ENCODE measurements at places on chromosomes 12 and 14.

DNA sequence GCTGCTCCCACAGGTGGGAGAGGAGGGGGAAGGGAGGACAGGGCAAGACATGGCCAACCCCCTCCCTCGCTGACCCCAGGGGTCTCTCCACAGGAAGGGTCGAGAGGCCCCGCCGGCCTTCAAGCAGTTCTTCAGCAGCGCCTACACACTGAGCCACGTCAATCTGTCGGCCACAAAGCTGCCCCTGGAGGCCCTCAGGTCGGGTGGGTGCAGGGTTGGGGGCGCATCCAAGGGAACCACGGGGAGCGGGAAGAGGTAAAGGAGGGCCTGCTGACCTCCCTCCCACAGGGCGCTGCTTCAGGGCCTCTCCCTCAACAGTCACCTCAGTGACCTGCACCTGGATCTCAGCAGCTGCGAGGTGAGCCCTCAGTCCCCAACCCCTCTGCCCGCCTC, 6.1 kb downstream of the CARMIL3 start:
- no peak for DNase-seq

DNA sequence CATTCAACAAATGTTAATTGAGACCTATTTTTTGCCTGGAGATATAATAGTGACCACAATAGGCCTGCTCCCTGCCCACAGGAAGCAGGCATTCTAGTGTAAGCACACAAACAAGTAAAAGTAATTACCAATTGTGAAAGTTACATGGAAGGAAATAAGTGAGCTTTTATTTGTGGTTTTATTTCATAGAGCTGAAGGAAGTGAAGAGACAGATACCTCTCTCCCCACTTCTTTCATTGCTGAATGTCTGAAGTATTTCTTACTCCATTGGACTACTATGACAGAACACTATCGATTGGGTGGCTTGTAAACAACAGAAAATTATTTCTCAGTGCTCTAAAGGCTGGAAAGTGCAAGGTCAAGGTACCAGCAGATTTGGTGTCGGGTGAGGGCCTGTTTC, 183.5 kb downstream of the PRKCH start:
- no peak for DNase-seq

DNA sequence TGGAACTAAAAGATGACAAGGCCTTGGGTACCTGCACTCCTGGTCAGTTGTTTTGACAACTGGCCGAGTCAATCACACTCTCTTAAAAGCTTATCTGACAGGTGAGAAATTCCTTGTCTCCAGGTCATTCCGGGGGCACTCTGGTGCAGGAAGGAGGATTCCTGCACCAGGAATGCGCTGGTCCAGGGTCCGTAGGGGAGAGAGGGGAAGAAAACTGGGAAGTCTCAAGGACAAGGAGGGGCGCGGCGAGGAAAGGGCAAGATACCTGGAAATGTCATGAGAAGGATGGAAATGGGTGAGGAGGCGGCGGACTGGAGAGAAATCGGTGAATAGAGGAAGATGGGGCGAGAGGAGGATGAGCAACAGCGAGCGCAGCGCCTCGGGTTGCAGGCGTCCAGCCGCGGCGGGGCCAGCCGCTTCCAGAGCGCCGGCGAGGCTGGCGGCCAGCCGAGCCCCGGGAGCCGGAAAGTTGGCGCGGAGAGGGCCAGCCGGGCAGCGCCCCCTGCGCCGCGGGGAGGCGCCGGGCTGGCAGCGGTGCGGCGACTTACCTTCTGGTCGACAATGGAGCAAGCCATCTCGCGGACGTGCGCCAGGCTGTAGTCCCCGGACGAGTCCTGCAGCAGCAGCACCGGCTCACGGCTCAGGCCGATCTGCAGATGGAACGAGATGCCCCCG, 809 bp downstream of the PRKD1 start:
- DNase-seq = no peak

DNA sequence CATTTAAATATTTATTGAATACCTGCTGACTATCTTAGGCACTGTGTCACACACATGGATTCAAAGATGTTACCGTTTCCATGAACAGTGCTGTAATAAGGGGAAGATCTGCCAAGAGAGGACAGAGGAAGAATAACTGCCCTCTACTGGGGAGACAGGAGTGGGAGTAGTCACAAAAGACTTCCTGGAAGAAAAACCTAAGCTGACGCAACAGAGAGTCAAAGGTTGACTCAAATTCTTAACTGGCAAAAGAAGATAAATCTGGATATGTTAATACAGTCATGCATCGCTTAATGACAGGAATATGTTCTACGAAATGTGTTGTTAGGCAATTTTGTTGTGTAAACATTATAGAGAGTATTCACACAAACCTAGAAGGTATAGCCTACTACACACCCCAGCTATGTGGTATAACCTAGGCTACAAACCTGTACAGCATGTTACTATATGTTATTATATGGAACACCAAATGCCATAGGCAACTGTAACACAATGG, 51.5 kb downstream of the DCAF5 start:
- no peak for DNase-seq

DNA sequence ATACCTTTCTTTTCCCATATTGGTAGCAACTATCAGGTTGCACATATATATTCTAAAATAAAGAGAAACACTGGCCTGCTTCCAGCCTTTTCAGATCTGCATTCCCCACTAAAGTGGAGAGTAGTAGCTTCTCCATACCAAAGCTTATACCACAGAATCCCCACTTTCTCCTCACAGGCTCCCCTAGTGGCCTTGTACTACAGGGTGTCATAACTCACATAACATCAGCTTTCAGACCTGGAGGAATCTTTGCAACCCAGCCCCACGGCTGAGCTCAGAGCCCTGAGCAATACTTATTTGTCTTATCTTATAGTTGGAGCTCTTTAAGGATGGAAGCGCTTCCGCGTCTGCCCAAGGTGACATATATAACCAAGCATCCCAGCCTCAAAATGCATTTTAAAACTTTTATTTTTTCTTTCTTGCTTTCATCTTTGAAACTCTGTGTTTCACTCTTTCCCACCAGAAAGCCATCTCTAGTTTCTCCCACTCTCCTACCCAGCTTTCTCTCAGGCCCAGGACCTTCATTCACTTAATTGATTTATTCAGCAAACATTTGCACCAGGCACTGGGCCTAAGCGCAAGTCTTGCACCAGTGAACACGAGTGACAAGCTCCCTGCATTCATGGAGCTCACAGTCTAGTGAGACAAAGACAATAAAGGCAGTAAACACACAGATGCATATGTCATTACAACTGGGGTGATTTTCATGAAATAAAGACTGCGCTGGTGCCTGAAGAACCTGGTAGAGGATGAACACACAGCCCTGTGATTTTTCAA, 254.7 kb downstream of the IPO8 start:
- DNase-seq = no peak

GRCh38 chr14:69484444-69485314, at the start of gene PLEKHD1:
Gene PLEKHD1, plus strand, starts transcription at chr14:69484728. Its CDS starts 238 bp downstream, at chr14:69484966.
- no peak for DNase-seq

DNA sequence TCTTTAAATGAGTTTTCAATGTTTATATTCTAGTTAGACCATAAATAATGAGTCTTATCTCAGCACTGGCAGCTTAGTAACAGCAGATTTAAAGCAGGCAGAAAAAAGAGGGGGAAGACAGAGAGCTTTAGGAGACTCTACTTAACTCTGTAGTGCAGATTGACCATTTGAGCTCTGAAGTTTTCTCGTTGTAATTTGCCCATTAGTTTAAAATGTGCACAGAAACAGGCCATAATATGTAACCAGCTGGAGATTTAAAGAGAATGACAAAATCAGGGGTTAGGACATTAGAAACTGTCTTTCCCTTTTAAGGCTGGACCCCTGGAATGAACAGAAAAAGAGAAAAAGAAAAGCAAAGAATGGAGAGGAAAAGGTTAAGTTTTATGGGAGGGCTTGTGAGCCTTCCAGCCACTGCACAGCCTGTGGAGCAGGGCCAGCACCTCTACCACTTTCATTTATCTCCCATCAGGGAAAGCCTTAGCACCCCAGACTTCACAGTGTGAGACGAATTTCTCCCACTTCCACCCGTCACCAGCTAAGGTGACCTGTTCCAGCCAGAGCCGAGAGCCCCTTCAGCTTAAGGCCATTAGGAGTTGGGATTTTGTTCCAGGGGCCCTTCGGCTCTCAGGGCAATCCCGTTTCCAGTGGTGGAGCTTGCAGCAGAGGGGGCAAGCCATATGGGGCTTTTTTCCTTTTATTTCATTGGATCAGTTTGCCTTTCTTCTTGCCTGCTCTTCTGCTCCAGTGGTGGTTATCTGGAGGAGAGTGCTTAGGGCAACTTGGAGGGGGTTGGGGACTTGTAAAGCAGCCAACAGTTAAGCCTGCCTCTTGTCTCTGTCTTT, 8.0 kb downstream of the IL22 start:
- DNase-seq = no peak

DNA sequence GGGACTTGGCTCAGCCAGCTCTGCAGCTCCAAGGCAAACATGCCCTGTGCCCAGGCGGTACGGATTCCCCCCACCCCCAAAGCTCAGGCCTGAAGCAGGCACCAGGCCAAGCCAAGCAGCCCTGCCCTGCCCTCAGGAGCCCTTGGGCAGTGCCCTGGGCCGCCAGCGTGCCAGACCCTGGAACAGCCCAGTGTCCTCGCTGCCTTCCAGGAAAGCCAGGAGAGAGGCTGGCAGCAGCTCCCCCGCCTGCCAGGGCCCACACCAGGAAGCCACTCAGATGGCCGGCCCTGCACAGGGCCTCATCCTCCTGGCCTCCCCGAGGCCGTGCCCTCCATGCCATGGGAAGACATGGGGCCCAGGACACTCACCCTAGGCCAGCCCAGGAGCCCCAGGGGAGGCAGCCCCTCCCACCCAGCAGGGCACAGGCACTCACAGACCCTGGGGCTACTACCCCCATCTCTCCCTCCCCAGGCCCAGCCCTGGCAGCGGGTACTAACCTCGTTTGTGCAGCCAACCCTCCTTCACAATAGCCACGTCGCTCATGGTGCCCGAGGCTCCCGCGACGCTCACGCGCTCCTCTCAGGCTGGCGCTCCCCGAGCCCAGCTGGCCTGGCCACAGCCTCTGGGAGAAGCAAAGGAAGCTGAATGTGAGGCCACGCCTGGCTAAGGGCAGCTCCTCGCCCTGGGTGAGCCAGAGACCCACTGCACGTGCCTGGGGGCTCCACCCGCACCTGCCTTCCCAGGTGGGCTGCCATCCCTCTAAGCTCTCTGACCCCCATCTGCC, 3.3 kb downstream of the AKT1 start:
- DNase-seq = no peak

GRCh38 chr12:76247026-76247646, 101.1 kb downstream of the BBS10 start:
- no peak for DNase-seq

DNA sequence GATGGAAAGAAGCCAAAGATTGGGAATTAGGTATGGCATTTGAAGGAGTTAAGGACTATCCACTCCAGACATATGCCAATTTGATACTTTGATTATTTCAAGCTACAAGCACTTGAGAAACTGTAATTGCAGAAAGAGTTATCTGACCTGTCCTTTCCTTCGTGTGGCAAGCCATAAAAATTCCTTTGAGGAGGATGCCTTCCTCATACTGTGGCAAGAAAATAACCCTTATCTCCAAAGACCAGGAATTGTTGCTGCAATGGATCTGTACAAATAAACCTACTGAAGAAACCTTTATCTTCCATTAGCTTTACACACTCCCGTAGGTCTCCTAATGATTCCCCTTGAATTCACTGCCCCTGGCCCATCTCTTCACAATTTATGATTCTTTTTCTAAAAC, 165.1 kb upstream of the AMIGO2 start:
- DNase-seq = no peak

- no peak for DNase-seq
These were observed 87.6 kb downstream of the SLC15A5 start for GRCh38 chr12:16189849-16190248.

- no peak for DNase-seq
These were observed 113.1 kb downstream of the TTC6 start for GRCh38 chr14:37708481-37708880.

GRCh38 chr14:101635749-101636560, 74.7 kb downstream of the DIO3 start:
- DNase-seq = no peak

- no peak for DNase-seq
These were observed 219.5 kb upstream of the FKBP4 start for GRCh38 chr12:2575245-2575644.

GRCh38 chr12:103457471-103457870, 38.3 kb downstream of the C12orf42 start:
- DNase-seq = no peak

DNA sequence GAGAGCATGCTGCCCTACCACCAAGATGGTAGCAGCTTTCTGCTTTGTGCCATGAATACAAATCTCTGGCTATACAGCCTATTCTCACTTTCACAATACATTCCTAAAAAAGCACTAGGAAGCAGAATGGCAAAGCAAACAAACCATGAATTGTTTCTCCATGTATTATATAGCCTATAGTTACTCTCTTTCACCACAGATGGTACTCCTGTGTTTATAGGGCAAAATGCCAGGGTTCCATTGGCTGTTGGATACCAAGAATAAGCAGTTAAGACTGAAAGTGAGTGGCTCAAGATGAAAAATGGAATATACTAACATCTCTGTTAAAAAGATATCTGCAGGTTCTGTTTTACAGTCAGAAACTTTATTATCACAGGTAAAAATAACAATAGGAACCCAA, 11.1 kb downstream of the ARF3 start:
- DNase-seq = no peak

- DNase-seq = no peak
These were observed 48.1 kb upstream of the VASH1 start for GRCh38 chr14:76713121-76713520.

DNA sequence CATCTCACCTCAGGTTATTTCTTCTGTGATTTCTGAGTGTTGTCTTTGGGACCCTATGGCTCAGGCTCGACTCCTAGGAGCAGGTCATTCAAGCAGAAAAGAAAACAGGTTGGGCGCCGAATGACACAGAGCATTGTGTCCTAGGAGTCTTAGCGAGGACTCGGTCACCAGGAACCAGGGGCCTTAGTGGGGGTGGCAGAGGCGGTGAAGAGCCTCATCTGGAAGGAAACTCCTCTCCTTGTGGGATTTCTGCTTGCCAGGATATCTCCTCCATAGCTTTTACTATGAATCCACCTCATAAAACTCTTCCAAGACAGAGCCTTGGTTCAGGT, 630 bp downstream of the PLEKHH1 start:
- DNase-seq = no peak

DNA sequence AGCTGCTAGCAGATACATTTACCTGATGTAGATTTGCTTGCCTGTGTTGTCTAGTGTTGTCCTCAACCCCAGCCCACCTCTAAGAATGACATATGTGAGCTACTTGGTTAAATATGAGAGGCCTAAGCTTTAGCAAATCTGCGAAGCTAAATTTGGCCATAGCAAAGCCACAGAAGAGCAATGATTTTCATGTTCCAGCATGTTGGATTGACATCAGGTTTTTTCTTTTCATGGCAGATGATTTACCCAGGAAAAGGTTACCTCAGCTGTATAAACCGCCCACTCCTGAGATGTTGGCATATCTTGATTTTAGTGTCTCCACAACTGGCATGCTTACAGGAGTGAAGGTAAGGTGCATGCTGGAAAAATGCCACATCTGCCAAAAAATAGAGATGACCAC, 36.4 kb upstream of the ATF1 start:
- DNase-seq = no peak

- DNase-seq = no peak
These were observed 29.6 kb upstream of the NTF3 start for GRCh38 chr12:5402009-5402935.
